ENCODE measurements at places on chromosomes 3 and 15.

GRCh38 chr3:180934638-180935037 is 22.2 kb downstream of the FXR1 start:
- peaks cover 6% of the 10 kb centered on the region for H3K4me1 ChIP-seq
- no peak overlapping the region for H3K4me3 ChIP-seq
- no peak for DNase-seq
- peaks cover 27% of the 10 kb centered on the region for H3K36me3 ChIP-seq
- no peak overlapping the region for H3K27ac ChIP-seq
- no peaks in the 10 kb centered on the region for H3K27me3 ChIP-seq

GRCh38 chr3:148211725-148212124 is 486.0 kb upstream of the AGTR1 start:
- H3K4me3 ChIP-seq = no peak overlapping the region
- H3K4me1 ChIP-seq = no peaks in the 10 kb centered on the region
- no peak for DNase-seq
- H3K36me3 ChIP-seq = no peaks in the 10 kb centered on the region
- no peak overlapping the region for H3K27ac ChIP-seq
- H3K27me3 ChIP-seq = no peaks in the 10 kb centered on the region

DNA sequence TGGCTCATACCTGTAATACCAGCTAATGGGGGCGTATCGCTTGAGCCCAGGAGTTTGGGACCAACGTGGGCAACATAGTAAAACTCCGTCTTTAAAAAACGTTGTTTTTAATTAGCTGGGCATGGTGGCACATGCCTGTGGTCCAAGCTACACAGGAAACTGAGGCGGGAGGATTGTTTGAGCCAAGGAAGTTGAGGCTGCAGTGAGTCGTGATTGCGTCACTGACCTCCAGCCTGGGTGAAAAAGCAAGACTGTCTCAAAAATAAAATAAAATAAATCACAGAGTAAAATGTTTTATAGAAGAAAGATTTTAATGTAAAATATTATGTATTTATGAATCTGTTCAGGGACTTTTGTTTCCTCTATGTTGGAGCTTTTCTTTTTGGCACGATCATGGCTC is 15.3 kb upstream of the STRIT1 start:
- H3K4me3 ChIP-seq = no peak overlapping the region
- H3K4me1 ChIP-seq = no peaks in the 10 kb centered on the region
- no peaks in the 10 kb centered on the region for H3K27me3 ChIP-seq
- no peak for DNase-seq

- no peaks in the 10 kb centered on the region for H3K36me3 ChIP-seq
- peaks cover 3% of the 10 kb centered on the region for H3K4me1 ChIP-seq
- no peak overlapping the region for H3K4me3 ChIP-seq
- H3K27ac ChIP-seq = no peak overlapping the region
Measured at GRCh38 chr15:71385026-71385425, 269.8 kb downstream of the THSD4 start.

GRCh38 chr3:82087958-82088357 is 326.5 kb upstream of the GBE1 start:
- H3K36me3 ChIP-seq = no peaks in the 10 kb centered on the region
- no peaks in the 10 kb centered on the region for H3K27me3 ChIP-seq
- no peak overlapping the region for H3K27ac ChIP-seq

DNA sequence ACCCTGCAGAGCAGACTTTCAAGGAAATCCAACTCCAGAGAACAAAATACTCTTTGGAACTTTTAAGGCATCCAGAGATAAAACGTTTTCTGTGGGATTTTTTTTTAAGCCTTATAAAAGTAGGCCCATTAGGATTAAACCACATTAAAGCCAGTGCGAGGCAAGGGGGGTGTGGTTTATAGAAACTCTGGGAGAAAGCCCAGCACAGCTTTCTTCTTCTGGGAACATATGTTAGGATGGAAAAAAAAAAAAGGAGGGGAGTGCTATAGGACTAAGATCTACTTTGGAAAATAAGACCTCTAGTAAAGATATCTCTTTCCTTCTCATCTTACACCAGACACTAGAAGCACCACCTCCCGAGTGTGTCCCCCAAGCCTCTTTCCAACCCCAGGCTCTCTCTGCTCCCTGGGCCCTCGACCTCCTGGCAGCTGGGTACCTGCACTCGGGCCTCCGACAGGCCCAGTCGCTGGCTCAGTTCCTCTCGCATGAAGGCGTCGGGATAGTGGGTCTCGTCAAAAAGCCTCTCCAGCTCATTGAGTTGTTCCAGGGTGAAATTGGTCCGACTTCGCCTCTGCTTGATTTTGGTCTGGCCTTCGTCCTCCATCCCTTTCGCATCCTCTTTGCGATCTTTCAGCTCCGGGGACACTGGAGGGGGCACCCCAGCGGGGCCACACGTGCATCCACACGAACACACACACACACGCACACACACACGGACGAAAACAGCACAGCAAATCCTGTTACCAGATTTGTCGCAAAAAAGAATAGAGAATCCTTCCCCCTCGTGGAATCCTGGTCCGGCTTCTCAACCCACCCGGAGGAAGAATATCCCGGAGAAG is 3.8 kb downstream of the SHOX2 start:
- DNase-seq = no peak
- peak overlapping the region; percentile 76 for H3K27ac ChIP-seq
- peaks cover 100% of the 10 kb centered on the region for H3K27me3 ChIP-seq
- peak overlapping the region; percentile 5 for H3K4me3 ChIP-seq
- H3K36me3 ChIP-seq = peaks cover 9% of the 10 kb centered on the region

DNA sequence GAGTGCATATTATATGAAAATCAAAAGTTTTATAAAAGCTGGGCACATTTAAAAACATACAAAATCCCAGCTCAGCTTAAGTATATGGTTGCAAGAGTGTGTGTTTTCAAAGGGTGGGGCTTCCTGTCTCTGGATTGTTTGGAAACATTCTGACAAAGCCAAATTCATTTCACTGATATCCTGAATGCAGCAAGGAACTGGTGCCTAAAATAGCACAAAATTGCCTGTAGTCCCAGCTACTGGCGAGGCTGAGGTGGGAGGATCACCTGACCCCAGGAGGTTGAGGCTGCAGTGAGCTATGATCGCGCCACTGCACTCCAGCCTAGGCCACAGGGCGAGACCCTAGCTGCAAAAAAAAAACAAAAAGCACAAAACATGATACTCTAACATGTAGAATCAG is 13.0 kb upstream of the TJP1 start:
- no peaks in the 10 kb centered on the region for H3K36me3 ChIP-seq
- H3K27me3 ChIP-seq = peaks cover 44% of the 10 kb centered on the region
- no peak for DNase-seq
- no peak overlapping the region for H3K27ac ChIP-seq

DNA sequence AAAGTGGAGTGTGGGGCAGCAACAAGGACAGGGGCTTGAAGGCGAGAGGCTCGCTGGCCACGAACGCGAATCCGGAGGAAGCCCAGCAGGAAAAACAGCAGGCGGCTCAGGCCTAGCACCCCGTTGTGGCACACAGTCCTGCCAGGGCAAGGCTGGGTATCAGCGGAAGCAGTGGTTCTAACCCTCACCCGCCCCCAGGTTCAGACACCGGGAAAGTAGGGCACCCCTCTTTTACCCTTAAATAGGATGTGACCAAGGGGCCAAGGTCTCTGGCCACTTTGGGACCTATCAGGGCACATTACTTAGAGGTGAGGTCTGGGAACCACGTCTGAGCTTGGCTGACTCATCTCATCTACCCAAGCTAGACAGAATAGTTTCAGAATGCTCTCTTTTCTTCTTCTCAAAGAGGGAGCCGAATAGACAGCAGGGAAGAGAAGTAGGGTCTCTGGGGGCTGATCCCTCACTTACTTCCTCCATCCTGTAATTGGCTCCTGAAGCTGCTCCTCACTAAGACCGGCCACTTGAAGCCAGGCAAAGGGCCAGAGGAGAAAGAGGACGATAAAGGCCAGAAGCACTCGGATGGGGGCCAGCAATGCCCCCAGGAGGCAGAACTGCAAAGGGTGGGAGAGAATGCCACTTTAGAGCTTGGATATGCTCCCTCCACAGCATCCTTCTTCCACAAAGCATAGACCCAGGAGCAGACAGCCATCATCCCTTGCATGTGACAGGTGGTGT is 1.7 kb downstream of the LPCAT4 start:
- H3K27me3 ChIP-seq = no peaks in the 10 kb centered on the region
- H3K4me3 ChIP-seq = peak overlapping the region; percentile 88
- H3K27ac ChIP-seq = peak overlapping the region; percentile 10
- no peak for DNase-seq
- peaks cover 56% of the 10 kb centered on the region for H3K4me1 ChIP-seq

DNA sequence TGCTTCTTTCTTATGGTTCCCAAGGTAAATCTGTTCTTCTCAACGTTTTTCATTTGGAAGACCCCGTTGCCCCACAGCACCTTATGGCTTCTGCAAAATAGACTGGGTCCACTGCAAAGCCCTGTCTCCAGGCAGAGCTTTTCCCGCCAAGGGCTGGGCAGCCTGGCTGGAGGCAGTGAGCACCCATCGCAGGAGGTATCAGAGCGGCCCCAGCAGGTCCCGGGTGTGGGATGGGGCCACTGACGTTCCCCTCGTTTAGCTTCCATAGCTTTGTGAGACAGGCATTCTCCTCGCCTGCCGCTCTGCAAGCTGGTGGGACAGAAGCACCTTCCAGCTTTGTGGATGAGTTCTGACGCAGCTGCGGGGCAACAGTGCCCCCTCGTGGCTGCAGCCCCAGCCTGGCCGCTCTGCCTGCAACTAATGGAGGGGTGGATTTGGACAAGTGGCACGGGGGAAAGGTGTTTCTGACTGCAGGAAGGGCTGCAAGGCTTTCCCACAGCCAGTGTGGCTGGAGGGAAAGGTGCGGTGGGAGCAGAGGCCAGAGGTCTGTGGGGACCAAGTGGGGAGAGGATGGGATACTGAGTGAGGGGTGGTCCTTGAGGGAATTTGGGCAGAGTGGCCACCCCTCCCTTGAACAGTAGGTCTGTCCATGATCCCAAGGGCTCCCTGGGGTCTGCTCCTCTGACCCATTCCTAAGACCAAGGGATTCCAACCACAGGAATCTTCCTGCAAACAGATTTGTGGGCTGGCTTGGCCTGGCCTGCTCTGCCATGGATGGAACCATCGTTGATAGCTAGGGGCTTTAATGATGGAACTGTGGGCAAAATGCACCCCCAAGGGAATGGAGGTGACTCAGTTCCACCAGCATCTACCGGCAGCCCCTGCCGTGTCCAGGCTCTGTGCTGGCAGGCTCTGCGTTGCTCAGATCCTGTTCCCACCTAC is 99.4 kb downstream of the FBLN2 start:
- no peaks in the 10 kb centered on the region for H3K36me3 ChIP-seq
- no peak overlapping the region for H3K4me3 ChIP-seq
- peak; percentile 81 for DNase-seq
- peaks cover 36% of the 10 kb centered on the region for H3K4me1 ChIP-seq

DNA sequence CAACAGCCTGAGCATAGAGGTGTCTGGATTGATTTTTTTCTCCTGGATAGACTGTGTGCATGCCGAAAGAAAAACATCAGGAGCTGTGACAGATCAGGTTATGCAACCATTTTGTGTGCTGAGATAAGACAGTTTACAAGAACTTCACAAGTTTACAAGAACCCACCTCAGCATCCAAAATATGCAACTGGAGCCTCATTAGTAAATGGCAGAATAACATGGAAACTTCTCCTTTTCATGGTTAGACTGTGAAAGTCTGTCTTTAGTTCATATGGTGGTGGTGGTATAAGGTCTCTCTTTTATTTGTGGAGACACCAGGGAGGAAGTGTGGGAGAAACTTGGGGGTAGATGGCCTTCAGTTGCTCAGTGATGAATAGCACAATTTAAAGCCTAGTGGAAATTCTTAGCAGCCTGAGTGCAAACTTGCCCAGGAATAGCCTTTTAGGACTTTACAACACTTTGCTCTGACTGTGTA is 3.7 kb upstream of the ZNF609 start:
- no peak overlapping the region for H3K4me3 ChIP-seq
- H3K4me1 ChIP-seq = peaks cover 28% of the 10 kb centered on the region
- no peaks in the 10 kb centered on the region for H3K27me3 ChIP-seq

DNA sequence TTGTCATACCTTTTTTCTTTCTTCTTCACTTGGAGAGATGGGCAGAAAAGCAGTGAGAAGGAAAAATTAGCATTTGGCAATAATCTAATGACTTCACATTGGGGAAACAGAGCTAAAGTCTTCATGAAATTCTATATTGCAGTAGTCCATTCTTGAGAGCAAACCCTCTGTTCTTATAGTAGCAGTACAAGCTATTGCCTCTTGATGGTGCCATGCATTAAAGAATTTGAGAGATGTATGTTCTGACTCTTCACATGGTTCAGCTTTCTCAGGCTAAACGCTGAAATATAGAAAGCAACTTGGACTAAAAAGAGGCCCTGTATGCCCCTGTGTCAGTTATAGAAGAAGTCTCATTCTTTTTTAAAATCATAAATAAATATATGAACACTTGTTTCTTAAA is 36.0 kb downstream of the PHLDB2 start:
- H3K36me3 ChIP-seq = no peaks in the 10 kb centered on the region
- H3K4me3 ChIP-seq = no peak overlapping the region
- no peak for DNase-seq
- H3K27me3 ChIP-seq = peaks cover 4% of the 10 kb centered on the region
- no peak overlapping the region for H3K27ac ChIP-seq

DNA sequence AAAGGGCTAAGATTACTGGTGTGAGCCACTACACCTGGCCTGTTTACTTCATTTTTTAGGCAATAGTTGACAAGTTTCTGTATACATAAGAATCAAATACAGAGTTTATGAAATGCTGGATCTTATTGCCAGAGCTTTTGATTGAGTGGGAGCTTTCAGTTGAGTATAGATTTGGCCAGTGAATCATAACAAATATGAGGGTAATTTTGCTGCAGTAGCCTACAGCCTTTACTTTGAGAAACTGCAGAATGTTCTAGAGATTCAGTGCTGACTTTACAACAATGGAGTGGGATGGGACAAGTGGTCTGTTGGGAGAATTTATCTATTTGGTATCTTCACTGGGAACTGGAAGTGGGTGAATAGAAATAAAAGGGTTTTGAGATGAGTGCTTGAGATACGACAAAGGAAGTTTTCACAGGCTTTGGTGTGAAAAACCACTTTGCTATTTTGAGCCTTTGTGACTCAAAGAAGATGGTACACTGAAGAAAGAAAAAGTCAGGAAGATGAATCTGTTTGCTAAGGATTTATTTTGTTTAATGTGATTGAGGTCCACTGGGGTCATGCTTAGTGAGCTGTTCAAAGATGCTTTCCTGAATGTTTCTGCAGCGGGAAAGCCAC is 227.8 kb downstream of the UBE2E2 start:
- H3K27me3 ChIP-seq = no peaks in the 10 kb centered on the region
- H3K4me1 ChIP-seq = peaks cover 18% of the 10 kb centered on the region
- DNase-seq = no peak
- no peak overlapping the region for H3K4me3 ChIP-seq
- H3K36me3 ChIP-seq = no peaks in the 10 kb centered on the region

- H3K27ac ChIP-seq = no peak overlapping the region
- H3K36me3 ChIP-seq = no peaks in the 10 kb centered on the region
- no peak overlapping the region for H3K4me3 ChIP-seq
- no peaks in the 10 kb centered on the region for H3K4me1 ChIP-seq
- no peaks in the 10 kb centered on the region for H3K27me3 ChIP-seq
Measured at GRCh38 chr3:84439476-84439875, 519.3 kb upstream of the CADM2 start.

DNA sequence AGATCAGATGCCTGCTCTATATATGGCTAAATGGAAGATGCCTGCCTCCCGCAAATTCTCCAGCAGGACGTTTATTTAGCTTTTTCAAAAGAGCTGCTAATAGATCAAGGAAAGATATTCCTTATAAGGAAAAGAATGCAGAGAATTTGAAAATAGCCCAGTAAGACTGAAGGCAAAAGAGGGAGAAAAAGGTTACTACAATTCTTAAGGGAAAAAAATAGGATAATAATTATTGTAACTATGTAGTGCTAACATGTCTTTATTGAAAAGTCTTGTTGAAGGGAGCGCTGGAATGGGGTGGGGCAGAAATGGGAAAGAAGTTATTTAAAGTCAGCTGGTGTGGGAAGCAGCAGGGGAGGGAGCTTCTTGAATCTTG is 2.9 kb downstream of the TPM1 start:
- DNase-seq = no peak
- no peak overlapping the region for H3K27ac ChIP-seq
- H3K4me3 ChIP-seq = no peak overlapping the region
- peaks cover 80% of the 10 kb centered on the region for H3K27me3 ChIP-seq

All from activated naive CD4-positive, alpha-beta T cell treated with anti-CD3 and anti-CD28 coated beads, Interleukin-2, amount 10 ng/mL, durations not matched to agents 7 days and 5 days (primary cell).